T-helper 9 cell (primary cell): ENCODE measurements at places on chromosomes 7 and 10.
A peak's percentile ranks its signal among the peaks of the same experiment; 100 is the strongest.

DNA sequence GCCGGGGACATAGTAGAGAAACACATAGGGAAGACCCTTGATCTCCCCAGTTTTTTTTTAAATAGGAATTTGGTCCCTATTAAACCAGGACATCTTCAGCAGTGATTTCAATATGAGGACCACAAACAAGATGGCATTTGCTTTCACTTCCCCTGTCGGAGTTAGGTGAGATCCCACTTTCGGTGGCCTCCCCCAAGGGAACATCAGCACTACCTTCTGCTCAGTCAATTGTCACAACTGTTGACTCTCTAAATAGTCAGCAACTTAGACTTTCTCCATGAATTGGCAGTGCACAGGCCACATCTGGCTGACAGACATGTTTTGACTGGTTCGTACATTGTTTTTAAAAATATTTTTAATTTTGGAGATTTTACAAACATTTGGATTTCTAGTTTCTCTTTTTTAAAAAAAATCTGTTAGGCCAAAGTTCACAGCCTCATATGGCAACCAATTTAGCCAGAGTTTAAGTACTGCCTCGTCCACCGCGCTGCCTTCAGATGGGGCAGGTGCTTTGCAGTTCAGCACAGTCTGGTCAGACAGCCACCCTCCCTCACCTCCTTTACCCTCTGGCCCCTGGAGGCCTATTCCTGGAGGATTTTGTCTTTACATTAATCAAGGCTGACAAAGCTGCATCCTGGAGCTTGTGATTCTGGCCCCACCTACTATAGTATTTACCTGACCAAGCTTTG lies 139.2 kb upstream of the PRR15 start:
- no peak for DNase-seq

- no peak for DNase-seq
Measured at GRCh38 chr7:129882531-129882930, 70.2 kb downstream of the UBE2H start.

DNA sequence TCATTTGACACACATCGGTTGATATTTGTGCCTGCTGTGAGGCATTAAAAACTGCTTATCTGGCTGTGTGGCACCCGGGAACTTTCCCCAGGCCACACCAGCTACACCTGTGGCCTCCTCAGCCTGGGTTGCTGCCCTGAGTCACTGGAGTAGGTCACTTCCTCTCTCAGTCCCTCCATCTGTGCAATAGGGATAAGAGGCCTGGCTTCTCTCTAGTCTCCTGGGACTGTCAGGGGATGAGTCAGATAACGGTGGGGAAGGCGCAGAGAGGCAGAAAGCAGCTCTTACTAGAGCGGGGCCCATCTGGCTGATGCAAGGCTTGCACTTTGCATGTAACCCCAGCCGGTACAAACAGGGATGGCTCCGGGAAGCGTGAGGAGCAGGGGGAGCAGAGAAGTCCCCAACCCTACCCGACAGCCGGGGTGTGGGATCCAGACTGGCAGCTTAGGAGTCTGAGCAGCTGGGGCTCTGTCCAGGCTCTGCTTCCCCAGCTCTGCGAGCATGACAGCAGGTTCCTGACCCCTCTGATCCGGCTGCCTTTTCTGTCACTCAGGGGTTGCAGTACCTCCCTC lies 34.0 kb downstream of the DNAJB12 start:
- DNase-seq = peak; percentile 48

GRCh38 chr10:97416565-97416964 lies 9.4 kb upstream of the PGAM1 start:
- DNase-seq = no peak

GRCh38 chr10:43315535-43316207 lies 48.8 kb upstream of the RASGEF1A start:
- no peak for DNase-seq

GRCh38 chr7:21690705-21691104 lies 147.9 kb downstream of the DNAH11 start:
- no peak for DNase-seq

DNA sequence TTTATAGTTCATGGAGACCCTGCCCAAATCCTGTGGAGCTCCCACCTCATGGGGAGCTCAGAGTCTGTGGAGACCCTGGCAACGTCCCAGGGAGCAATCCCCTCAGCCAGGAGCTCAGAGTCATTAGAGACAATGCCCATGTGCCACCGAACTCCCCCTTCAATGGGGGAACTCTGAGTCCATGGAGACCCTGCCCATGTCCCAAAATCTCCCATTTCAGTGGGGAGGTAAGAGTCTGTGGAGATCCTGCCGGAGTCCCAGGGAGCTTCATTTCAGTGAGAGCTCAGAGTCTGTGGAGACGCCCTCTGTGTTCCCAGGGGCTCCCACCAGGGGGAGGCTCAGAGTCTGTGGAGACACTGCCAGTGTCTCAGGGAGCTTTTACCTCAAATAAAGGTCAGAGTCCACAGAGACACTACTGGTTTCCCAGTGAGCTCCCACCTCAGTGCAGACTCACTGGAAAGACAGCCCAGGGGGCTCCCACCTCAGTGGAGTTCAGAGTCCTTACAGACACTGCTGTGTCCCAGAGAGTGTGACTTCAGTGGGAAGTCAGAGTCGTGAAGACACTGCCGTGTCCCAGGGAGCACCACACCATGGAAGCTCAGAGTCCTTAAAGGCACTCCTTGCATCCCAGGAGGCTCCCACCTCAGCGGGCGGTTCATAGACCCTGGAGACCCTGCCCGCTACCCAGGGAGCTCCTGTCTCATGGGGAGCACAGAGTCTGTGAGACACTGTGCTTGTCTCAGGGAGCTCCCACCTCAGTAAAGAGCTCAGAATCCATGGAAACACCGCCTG lies 5.0 kb downstream of the MYO1G start:
- DNase-seq = peak; percentile 56

GRCh38 chr7:30726296-30727006 lies 25.5 kb upstream of the INMT start:
- no peak for DNase-seq

DNA sequence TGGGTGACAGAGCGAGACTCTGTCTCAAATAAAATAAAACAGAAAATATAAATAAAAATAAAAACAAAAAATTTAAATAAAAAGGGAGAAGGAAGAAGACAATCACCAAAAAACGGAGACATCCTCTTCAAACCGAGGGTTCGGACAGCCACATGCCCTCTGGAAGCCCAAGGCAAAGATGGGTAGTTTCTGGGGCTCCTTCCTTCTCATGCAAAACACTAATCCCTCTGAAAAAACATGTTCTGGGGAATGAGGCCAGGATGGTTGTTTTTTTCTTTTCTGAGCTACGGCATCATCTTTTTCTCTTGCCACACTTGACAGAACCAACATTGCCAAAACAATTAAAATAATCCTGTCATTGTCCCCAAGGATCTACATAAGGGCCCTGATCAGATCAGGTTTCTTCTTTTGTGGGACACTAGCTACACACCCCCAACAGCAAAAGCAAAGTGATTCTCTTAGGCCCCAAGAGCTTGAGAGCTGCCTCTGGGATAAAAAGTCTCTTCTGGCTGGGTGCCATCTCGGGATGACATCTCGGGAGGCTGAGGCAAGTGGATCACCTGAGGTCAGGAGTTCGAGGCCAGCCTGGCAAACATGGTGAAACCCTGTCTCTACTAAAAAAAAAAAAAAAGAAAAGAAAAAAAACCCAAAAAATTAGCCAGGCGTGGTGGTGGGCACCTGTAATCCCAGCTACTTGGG lies 14.2 kb upstream of the POR start:
- DNase-seq = no peak

GRCh38 chr7:12550956-12551355 lies 19.6 kb upstream of the SCIN start:
- DNase-seq = no peak

DNA sequence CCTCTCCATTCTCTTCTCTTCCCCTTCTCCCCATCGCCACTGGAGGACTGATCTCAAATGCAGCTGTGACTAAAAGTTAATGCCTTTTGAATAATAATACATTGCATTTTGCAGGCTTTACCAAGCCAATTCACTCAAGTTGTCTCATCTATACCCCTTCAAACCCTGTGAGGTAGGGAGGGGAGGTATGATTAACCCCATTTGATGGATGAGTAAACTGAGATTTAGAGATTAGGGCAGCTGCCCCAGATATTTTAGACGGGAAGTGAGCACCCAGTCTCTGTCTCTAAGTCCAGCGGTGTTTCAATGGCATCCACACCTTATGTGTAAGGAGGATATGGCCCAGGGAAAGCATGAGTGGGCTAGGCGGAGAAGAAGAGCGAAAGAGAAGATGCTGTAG lies 1.1 kb downstream of the CPA5 start:
- no peak for DNase-seq

DNA sequence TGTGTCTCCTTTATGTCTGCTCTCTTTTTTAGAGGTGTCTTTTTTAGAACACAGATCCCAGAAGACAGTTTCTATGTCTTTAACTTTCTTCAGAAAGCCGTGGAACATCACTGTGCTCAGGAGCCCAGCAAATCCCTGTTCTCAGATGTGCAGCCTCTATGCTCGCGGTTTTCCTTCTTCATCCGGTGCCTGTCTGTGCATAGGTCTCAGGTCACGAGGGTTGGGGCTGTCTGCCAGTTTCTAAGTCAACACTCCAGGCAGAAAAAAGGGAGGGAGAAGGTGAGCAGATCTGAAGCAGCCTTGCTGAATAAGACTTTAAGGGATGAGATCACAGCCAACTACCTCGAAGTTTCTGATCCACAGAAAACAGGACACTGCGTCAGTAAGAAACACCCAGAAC lies 68.5 kb downstream of the CRTAC1 start:
- DNase-seq = no peak

DNA sequence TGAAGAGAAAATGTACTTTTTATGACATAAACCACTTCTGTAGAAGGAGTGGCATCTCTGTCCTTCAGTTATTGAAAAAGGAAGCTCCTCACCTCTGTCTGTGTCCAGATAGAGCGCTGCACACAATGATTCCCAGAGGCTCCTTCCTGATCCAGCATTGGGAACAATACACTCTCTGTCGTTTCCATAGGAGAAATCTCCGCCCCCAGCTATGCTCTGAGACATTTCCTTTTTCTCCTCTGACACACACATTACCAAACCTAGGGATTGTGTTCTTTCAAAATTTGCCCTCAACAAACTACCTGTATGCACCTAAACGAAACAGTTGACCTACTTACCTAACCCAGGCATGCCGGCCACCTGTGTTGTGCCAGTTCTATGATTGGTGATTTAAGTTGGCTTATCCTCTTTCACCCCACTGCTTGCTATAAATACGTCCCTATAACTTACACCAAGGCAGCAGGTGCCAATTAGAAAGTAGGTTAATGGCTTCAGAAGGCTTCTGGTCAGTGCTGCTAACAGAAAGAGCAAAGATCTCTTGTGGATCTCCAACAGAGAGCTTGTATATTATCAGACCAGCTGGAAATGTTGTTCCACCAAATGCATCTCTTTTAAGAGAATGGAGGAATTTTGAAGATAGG lies 140.1 kb upstream of the JCAD start:
- no peak for DNase-seq

DNA sequence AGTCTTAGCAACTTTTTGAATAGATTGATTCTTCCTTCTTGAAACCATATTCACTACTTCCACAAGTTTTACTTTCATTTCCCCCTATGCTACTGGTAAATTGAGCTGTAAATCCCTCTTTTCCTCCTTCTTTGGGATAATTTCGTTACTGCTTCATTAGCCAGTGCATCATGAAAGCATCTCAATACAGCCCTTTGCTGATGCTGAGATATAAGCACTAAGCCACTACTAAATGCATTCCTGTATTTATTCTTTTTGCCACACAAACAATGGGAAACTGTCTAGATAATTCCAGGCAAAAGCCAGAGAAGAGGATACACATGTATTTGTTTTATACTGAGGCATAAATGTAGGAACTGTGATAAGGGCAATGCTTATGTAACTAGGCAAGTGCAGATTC lies 313.9 kb downstream of the NXPH1 start:
- DNase-seq = no peak

DNA sequence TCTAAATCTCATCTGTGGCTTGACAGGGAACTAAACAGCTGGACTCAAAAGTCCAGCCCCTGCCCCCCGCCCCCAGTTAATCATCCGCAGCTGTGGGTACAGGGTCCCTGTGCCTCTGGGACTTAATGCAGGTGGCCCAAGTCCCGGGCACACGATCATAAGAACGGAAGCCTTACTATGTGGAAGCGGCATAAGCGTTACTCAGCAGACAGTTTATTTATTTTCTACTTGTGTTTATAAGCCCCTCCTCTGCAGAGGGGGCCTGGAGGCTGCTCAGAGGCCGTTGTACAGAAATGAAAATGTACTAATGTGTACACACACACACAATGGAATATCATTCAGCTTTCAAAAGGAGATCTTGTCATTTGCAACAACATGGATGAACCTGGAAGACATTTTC lies 158.0 kb upstream of the TNS3 start:
- DNase-seq = no peak

- DNase-seq = no peak
Measured at GRCh38 chr7:150793569-150794238, 6.5 kb downstream of the TMEM176B start.

DNA sequence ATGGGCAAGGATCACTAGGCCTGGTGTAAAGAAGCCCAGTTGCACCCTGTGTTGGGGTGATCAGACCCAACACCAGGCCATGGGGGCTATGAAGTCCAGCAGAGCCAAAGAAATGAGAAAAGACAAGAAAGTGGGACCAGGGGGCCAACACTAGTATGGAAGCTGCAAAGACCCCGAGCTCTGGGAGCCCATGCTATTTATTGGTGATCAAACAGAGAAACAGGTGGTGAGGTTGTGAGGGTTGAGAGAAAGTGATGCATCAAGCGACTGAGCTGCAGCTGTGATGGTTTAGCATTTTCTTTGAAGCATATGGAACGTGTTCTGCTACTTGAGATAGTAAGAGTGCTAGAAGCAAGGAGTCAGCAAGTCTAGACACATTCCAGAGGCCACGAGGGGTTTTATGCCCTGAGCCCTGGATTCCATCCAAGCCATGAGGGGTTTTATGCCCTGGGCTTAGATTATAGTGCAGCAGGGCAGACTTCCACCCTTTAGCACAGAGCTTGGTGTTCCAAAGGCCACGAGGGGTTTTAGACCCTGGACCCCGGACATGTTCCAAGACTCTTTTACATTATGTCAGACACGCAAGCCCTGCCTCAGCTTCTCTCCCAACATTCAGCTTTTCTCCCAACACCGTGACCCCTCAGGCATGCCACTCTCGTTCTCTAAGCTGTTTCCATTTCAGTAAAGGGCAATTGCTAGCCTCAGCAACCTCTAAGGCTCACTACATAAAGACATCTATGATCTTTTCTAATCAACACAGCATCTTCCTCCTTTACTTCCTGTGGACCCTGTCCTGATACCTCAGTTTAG lies 43.1 kb upstream of the GPAM start:
- no peak for DNase-seq

DNA sequence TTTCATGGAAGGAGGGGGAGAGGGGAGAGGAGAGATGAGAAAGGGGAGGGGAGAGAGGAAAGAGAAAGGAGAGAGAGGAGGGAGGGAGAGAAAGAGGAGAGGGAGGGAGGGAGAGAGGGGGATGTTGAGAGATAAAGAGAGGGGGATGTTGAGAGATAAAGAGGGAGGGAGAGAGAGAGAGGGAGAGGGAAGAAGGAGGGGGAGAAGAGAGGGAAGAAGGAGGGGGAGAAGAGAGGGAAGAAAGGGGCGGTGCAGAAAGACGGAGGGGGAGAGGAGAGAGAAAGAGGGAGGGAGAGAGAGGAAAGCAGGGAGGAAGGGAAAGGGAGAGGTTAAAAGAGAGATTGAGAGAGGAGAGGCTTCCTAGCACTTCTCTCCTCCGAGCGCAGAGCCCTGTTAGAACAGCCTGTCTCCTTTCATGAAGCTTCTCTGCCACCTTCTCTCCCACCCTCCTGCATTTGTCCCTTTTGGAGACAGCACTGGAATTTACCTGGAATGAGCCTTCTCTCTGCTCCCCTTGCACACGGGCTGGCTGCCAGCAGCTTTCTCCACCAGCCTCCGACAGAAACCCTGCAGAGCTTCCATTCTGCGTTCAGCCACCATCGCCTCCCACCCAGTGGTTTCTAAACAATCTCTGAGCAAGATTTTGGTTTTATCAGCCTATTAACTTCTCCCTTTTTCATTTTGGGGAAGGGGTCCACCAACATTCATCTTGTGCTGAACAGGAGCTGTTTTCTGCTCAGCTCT lies 74.0 kb upstream of the CARD11 start:
- no peak for DNase-seq
